ENCODE measurements at places on chromosomes 2 and 18.

- no peak for DNase-seq
Measured at GRCh38 chr2:184598002-184598315, 370 bp upstream of the ZNF804A start.

DNA sequence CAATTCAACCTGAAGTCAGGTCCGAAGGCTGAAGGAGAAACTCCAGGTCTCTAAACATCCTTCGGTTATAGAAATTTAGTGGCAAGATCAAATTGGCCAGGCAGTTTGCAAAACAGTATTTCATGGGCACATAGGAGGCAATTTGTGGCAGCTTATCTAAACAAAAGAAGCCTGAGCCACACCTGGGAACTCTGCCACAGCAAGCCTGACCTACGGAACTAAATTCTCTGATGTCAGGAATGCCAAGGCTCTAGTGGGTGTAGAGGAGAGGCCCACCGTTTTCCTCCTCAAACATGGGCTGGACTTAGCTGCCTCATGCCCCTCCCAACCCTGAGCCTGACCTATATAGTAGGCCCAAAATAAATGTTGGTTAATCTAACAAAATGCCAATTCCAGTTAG lies 16.0 kb downstream of the SATB2 start:
- no peak for DNase-seq

DNA sequence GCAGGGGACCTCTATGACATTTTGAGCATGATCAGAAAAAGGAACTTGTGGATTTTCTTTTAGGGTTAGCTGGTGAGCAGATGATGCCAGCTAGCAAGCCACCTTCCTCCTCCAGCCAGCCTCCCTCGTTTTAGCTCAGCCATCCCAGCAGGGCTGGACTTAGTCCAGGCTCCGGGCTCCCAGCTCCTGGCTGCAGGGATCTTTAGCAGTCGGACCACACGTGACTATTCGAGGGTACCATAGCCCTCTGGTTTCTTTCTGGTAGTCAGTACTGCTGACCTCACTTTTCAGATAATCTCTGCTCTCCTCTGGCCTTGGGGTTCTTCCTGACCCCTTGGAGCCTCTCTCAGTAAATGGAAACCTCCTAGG lies 31.8 kb downstream of the NCK2 start:
- DNase-seq, result no peak

- DNase-seq, result no peak
Measured at GRCh38 chr2:242020196-242021004, 150.9 kb downstream of the RTP5 start.

DNA sequence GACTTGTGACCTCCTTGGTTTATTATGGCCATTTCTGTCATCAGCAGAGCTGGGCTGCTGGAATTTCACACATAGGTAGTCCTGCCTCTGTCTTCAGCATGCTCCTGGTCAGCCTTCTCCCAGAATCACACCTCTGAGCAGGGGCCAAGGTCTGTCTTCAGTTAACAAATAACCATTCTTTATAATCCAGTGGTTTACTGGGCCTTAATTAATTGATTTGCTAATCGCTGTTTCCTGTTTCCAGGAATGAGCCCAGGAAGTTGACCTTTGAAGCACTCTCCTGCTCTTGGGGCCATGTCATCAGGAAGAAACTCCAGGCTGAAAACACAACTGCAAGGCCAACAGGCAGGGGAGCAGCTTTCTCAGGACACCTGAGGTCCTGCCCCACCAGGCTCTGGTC lies 278.5 kb downstream of the SRBD1 start:
- no peak for DNase-seq

Data from hematopoietic multipotent progenitor cell treated with erythropoietin and hydrocortisone succinate and interleukin-3 and kit ligand, for 15 days (in vitro differentiated cells).